Activated naive CD8-positive, alpha-beta T cell treated with anti-CD3 and anti-CD28 coated beads, Interleukin-2, amount 50 U/mL, for 24 hours (primary cell): ENCODE measurements at places on chromosomes 16 and 17.

GRCh38 chr16:78510496-78510895 is 411.0 kb downstream of the WWOX start:
- H3K27ac ChIP-seq, result no peak overlapping the region
- H3K27me3 ChIP-seq, result no peaks in the 10 kb centered on the region
- no peaks in the 10 kb centered on the region for H3K36me3 ChIP-seq
- DNase-seq, result no peak

DNA sequence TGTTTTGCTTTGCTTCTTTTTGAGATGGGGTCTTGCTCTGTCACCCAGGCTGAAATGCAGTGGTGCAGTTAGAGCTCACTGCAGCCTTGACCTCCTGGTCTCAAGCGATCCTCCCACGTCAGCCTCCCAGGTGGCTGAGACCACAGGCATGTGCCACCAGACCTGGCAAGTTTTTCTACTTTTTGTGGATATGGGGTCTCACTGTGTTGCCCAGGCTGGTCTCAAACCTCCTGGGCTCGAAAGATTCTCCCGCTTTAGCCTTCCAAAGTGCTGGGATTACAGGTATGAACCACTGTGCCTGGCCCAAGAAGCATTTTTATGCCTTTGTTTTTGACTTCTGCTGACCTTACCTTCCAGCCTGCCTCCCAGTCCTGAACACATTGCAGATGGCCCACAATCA is 10.1 kb downstream of the DNAAF1 start:
- H3K27me3 ChIP-seq, result peaks cover 32% of the 10 kb centered on the region
- no peak for DNase-seq
- no peak overlapping the region for H3K4me3 ChIP-seq

DNA sequence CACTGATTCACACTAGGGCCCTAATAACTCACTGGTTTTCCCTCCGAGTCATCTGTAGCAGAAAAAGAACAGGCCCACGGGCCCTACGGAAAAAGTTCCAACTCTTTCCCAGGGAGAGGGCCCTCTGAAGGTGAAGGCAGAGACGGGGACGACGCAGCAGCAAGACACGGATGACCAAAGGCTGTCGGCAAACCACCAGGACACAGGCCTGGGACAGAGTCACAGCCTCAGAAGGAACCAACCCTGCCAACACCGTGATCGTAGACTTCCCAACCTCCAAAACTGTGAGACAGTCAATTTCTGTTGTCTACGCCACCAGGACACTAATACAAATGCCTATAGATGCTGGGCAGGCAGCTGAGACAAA is 5.2 kb upstream of the SPHK1 start:
- H3K27me3 ChIP-seq, result peaks cover 4% of the 10 kb centered on the region
- DNase-seq, result no peak
- no peak overlapping the region for H3K27ac ChIP-seq
- H3K4me3 ChIP-seq, result no peak overlapping the region
- H3K4me1 ChIP-seq, result peaks cover 6% of the 10 kb centered on the region
- H3K36me3 ChIP-seq, result no peaks in the 10 kb centered on the region

DNA sequence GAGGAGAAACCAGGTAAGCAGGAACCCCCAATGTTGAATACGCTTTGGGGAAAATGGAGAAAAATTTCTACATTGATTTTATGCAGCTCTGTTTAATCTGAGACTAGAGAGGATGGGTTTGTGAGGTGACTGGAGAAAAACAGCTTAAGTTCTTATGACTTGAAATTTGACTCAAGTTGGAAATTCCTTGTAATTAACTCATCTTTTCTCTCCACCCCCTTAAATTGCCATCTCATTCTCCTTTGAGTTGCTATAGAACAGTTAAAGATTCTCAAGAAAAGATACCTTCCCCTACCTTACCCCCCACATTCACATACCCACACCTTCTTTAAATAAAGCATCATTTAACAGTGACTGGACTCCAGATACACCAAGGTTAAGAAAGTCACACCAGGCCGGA is 24.2 kb downstream of the ZNRF1 start:
- peaks cover 16% of the 10 kb centered on the region for H3K36me3 ChIP-seq
- peaks cover 23% of the 10 kb centered on the region for H3K4me1 ChIP-seq
- H3K4me3 ChIP-seq, result no peak overlapping the region
- peak overlapping the region; percentile 73 for H3K27ac ChIP-seq
- no peaks in the 10 kb centered on the region for H3K27me3 ChIP-seq
- DNase-seq, result no peak

DNA sequence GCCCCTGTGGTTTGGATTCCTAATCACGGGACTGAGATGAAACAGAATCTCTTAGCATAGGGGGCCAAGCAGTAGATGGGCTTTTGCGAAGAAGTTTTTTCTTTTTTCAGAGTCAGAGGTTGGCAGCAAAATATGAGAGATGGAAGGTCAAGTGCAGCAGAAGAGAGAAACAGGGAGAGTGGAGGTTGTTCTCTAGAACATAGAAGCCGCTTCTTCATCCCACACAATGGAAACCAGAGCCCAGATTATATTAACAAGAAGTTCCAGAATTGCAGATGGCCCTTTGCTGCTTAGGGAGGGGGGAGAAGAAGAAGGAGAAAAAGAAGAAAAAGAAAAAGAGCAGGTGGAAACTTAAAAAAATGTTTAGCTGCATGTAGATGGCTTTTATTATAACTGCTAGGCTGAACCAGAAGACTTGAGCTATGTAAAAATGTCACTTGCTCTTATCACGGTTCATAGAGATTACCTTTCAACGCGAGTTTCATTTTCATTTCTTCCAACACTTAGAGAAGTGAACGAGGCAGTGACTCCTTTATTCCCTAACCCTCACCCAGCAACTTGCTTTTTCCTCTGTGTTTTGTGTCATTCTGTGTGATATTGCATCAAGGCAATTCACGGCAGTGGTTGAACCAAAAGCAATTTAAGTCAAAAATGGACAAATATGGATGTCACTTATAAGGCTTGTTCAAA is 737.5 kb downstream of the WWOX start:
- no peak overlapping the region for H3K27ac ChIP-seq
- no peaks in the 10 kb centered on the region for H3K36me3 ChIP-seq
- H3K4me1 ChIP-seq, result peaks cover 5% of the 10 kb centered on the region
- H3K4me3 ChIP-seq, result no peak overlapping the region
- H3K27me3 ChIP-seq, result no peaks in the 10 kb centered on the region

DNA sequence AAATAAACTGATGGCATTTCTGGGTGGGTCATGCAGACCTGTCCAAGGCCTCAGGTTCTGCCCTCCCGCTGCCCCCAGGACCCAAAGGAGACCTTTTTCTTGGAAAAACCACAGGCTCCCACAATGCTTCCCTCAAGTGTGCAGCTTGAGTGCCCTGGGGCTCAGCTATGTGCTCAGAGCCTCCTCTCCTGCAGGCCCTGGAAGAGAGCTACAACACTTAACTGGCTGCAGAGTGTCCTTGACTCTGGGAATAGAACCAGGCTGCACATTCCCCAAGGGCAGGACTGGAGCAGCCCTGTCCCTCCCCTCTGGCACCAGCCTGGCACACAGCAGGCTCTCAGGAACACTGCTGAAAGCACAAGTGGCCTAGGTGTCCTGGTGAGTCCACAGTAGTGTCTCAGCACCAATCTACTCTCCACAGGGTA is 4.8 kb upstream of the SREBF1 start:
- peaks cover 37% of the 10 kb centered on the region for H3K4me1 ChIP-seq
- no peaks in the 10 kb centered on the region for H3K27me3 ChIP-seq
- no peak overlapping the region for H3K4me3 ChIP-seq

DNA sequence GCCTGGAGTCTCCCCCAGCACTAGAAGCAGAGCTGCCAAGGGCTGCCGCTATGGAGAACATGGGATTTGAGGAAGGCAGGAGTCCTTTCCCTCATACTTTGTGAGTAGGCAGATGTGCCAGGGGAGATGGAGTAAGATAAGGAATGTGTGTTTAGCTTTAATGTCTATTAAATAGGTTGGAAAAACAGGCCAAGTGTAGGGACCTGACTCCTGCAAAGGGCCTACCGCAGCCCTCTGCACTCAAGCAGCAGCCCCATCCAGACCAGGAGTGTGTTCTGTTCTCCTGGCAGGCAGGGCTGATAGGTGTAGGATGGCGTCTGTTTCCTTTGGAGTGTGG is 1.8 kb upstream of the MIF4GD start:
- peaks cover 28% of the 10 kb centered on the region for H3K4me1 ChIP-seq
- peak overlapping the region; percentile 67 for H3K27ac ChIP-seq
- H3K36me3 ChIP-seq, result peaks cover 21% of the 10 kb centered on the region
- DNase-seq, result no peak
- no peaks in the 10 kb centered on the region for H3K27me3 ChIP-seq
- peak overlapping the region; percentile 86 for H3K4me3 ChIP-seq

DNA sequence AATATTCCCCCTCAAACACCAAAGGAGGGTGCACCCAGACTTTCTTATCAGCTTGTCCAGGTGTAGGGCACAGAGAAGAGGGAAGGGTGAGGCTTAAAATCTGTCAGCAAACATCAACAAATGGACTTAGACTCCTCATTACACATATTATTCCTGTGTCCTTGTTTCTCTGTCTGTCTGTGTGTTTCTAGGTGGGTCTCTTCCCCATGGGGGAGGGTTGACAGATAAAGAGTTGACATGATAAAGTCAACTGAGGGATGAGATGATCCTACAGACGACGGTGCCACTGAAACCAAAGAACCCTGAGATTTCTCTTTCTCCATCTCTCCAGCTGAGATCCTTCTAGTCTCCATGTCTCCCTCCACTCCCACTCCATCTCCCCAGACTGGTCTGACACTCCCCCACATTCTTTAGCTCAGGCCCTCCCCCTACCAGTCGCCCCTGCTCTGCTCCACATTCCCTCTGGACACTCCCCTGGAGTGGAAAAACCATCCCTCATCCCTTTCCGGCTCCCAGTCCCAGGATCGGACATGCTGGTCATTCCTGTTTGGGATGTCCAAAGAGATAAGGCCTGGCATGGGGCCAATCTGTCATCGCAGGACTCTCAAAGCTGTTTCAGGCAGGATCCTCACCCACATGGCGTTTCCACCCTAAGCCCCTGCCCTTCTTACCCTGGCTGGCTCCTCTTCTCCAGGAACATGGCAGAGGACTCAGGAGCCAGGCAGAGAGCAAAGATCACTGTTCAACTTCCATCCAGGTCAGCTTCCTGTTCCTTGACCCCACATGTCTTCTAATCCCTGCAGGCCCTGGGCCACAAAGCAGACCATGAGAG is 2.9 kb upstream of the ITGA3 start:
- H3K36me3 ChIP-seq, result no peaks in the 10 kb centered on the region
- peaks cover 39% of the 10 kb centered on the region for H3K4me1 ChIP-seq

GRCh38 chr17:27216836-27217235 is 77.1 kb upstream of the WSB1 start:
- H3K4me3 ChIP-seq, result no peak overlapping the region
- peaks cover 17% of the 10 kb centered on the region for H3K4me1 ChIP-seq
- H3K36me3 ChIP-seq, result no peaks in the 10 kb centered on the region
- no peak for DNase-seq
- no peaks in the 10 kb centered on the region for H3K27me3 ChIP-seq
- no peak overlapping the region for H3K27ac ChIP-seq

DNA sequence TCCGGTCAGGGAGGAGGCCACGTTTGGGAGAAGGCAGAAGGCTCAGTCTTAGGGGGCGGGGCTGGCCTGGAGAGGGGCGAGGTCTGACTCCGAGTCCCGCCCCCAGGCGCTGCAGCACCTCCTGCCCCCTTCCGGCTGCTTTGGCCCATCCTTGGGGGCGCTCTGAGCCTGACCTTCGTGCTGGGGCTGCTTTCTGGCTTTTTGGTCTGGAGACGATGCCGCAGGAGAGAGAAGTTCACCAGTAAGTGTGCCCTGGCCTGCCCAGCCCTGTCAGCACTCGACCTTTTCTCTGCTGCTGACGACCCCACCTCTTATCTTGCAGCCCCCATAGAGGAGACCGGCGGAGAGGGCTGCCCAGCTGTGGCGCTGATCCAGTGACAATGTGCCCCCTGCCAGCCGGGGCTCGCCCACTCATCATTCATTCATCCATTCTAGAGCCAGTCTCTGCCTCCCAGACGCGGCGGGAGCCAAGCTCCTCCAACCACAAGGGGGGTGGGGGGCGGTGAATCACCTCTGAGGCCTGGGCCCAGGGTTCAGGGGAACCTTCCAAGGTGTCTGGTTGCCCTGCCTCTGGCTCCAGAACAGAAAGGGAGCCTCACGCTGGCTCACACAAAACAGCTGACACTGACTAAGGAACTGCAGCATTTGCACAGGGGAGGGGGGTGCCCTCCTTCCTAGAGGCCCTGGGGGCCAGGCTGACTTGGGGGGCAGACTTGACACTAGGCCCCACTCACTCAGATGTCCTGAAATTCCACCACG is 1.5 kb downstream of the TNFRSF12A start:
- peak overlapping the region; percentile 85 for H3K4me3 ChIP-seq
- peaks cover 10% of the 10 kb centered on the region for H3K27me3 ChIP-seq
- H3K27ac ChIP-seq, result peak overlapping the region; percentile 97
- H3K4me1 ChIP-seq, result peaks cover 55% of the 10 kb centered on the region
- peaks cover 7% of the 10 kb centered on the region for H3K36me3 ChIP-seq

DNA sequence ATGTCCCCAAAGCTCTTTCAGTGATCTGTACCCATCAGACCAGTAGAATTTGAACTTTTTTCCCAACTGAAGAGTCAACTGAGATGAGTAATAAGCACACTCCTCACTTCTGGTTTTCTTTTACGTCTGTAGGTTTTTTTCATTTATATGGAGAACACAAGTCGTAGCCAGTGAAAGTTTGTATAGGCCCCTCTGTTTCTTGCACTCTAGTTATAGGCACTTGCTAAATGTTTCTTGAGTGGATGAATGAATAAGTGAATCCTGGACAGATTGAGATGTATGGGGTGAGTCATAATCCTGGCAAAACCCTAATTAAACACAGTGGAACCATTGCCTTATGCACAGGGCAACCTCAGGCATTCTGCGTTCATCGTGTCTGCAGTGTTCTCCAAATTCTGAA is 193.7 kb upstream of the TBX2 start:
- no peak overlapping the region for H3K27ac ChIP-seq
- H3K36me3 ChIP-seq, result no peaks in the 10 kb centered on the region
- no peak for DNase-seq
- no peak overlapping the region for H3K4me3 ChIP-seq
- H3K27me3 ChIP-seq, result no peaks in the 10 kb centered on the region
- H3K4me1 ChIP-seq, result no peaks in the 10 kb centered on the region

DNA sequence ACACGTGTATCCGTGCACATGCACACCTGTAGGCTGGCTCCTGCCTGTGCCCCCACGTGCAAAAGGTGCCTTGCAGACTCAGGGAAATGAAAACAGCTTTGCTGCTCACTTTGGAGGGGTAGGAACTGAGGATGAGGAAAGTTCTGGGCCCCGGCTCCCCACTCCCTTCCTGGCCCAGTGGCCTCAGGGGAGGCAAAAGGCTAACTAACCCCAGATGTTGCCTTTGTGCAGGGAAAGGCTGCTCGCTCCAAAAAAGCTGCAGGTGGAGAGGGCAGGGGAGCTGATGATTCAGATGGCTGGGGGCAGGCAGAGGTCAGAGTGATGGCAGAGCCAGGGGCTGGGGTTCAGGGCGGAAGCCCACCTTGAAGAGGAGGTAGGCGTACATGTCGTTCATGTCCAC is 12.4 kb downstream of the PLCD3 start:
- no peak overlapping the region for H3K27ac ChIP-seq
- no peaks in the 10 kb centered on the region for H3K36me3 ChIP-seq
- peaks cover 5% of the 10 kb centered on the region for H3K4me1 ChIP-seq

DNA sequence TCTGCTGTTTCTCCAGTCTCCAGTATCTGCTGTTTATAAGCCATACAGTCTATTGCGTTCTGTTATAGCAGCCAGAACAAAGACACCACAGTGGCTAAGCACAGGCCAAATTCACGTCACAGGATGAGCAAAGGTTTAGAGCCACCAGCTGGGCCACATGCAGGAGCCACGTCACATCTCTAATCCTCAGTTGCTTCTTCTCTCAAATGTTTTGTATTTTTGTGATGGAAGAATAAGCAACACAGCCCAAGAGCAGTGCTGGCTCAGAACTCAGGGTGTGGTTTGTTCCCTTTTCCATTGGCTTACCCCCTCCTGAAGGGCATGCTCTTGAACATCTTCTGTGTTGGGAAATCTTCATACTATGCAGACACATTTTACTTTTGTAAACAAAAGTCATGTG is 309.4 kb upstream of the CDH5 start:
- no peak overlapping the region for H3K27ac ChIP-seq
- H3K36me3 ChIP-seq, result no peaks in the 10 kb centered on the region
- no peak overlapping the region for H3K4me3 ChIP-seq
- no peak for DNase-seq
- no peaks in the 10 kb centered on the region for H3K4me1 ChIP-seq
